ENCODE measurements at places on chromosomes 6 and 20. TPM values are rescaled to one million over a fixed set of nuclear protein-coding genes. Genes with fewer than 3 reads are reported as not detected.
A peak's percentile ranks its signal among the peaks of the same experiment; 100 is the strongest.

DNA sequence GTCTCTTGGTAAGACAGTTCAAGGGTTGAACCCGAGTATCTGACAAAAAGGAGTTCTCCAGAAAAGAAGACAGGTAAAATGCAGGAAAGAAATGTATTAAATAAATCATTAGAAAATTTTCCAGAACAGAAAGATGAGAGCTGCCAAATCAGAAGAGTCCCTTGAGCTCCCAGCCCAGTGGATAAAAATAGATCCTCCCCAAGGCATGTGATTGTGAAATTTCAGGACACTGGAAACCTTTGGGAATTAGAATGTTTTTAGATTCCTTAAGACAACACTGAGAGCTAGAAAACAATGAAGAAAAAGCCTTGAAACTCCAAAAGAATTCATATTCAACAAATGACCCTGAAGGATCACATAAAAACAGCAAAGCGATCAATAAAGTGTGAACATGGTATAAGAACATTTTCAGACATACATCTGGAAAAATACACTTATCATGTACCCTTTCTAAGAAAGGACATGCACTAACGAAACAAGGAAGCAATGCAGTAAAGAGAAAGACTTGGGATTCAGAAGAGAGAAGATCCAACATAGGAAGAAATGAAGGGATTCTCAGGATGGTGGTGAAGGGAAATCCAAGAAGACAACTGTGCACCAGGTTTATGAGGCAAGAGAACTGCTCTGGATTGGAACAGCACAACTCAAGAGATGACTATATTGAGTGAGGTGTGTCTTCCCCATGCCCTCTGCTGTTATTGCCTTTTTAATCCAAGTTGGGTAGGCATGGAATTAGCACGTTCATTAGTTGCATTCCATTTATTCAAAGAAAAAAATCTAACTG, 390.4 kb downstream of the SYNE1 start:
- no peak overlapping the region for H3K4me3 ChIP-seq
- H3K36me3 ChIP-seq: peaks cover 7% of the 10 kb centered on the region
- no peak overlapping the region for H3K27ac ChIP-seq
- no peaks in the 10 kb centered on the region for H3K27me3 ChIP-seq
- no peak for DNase-seq

DNA sequence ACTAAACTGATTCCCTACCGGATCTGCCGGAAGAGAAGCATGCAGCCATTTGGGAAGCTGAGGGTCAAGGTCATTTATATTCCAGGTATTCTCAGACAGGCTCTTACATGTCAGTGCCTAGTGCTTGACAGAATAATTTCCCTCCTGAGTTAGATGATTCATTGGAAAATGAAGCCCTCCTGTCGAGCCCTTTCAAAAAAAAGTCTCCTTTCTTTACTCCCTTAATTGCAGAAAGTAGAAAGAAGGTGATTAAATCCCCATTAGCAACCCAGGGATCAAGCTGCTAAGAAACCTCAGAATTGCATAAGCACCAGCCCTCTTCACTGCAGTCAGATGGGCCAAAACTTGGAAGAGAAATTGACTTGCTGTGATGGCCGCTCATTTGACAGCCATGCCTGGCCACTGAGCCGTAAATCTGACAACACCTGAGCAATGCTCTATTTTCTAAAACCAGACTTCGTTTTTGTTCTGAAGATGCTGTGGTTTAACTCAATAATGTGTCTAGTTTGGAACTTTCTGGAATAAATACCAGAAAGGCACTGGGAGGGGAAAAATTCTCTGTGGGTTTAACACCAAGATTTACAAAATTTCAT, 61.0 kb upstream of the ARMH2 start:
- H3K27me3 ChIP-seq: no peaks in the 10 kb centered on the region
- no peak for DNase-seq
- H3K4me3 ChIP-seq: no peak overlapping the region
- H3K27ac ChIP-seq: no peak overlapping the region
- no peaks in the 10 kb centered on the region for H3K36me3 ChIP-seq

DNA sequence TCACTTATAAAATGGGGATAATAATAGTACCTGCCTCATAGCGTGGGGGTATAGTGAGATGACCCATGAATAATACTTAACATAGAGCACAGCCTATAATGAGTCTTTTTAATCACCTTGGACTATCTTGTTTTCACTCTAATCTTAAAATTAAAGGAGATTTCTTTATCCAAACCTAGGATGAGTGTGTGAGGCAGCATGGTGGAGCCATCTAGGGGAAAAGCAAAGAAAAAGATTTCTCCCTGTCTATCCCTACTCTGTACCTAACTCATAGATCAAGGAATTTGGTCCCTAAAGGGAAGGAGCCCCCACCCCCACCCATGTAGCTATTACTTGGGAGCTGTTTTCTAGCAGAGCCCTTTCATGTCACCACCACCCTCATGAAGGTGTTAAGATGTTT, 45.2 kb upstream of the PAK5 start:
- H3K27ac ChIP-seq: no peak overlapping the region
- H3K4me3 ChIP-seq: no peak overlapping the region
- no peaks in the 10 kb centered on the region for H3K27me3 ChIP-seq
- peaks cover 6% of the 10 kb centered on the region for H3K4me1 ChIP-seq
- H3K36me3 ChIP-seq: no peaks in the 10 kb centered on the region
- peak; percentile 47 for DNase-seq

GRCh38 chr20:50532221-50532620, 22.0 kb downstream of the PTPN1 start:
- H3K27me3 ChIP-seq: no peaks in the 10 kb centered on the region
- no peak overlapping the region for H3K27ac ChIP-seq
- no peak for DNase-seq
- H3K4me1 ChIP-seq: no peaks in the 10 kb centered on the region

NKX2-4 gene
- polyA plus RNA-seq: not detected

Data from large intestine (tissue), 12 donors.